NCI-H2081 (cell line): ENCODE measurements at places on chromosomes 6 and 20.

GRCh38 chr6:77633471-77633870 is 19.4 kb upstream of the MEI4 start:
- DNase-seq: no peak

DNA sequence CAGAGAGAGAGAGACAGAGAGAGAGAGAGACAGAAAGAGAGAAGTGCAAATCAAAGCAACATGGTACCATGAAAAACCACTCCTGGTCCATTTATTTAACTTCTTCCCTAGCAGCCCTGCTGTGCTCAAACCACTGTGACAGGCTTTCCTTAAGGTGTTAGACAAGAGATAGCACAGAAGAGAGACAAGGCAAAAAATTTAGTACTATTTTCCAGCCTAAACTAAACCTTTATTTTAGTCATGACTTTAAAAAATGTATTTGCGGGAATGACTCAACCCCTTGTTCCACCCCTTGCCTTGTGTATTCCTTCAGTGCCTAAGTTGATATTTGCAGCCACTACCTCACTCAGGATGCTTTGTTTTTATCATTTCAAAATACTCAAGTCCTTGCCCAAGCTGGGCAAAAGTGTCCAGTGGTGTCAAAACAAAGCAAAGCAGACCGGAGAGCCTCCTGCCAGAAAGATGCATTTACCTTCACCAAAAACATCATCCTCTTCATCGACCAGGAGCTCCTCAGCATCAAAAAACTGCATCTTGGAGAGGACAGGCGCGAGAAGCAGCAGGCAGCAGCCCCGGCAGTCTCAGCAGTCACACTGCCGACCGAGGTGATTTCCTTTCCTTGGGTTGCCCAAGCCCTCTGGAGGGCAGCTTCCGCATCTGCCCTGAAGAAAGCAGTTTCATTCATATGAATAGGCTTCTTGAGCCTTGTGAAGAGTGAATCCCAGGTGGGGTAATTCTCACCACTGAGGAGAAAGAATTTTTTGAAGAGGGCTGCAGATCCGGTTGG is at the start of gene RIPOR2:
RIPOR2 (minus strand) TSS at position 595 of the 787 bp plus-strand sequence; CDS start at position 533, 62 bp downstream.
- no peak for DNase-seq

- DNase-seq: no peak
Observed at GRCh38 chr20:53713328-53714056, 119.9 kb upstream of the ZNF217 start.

DNA sequence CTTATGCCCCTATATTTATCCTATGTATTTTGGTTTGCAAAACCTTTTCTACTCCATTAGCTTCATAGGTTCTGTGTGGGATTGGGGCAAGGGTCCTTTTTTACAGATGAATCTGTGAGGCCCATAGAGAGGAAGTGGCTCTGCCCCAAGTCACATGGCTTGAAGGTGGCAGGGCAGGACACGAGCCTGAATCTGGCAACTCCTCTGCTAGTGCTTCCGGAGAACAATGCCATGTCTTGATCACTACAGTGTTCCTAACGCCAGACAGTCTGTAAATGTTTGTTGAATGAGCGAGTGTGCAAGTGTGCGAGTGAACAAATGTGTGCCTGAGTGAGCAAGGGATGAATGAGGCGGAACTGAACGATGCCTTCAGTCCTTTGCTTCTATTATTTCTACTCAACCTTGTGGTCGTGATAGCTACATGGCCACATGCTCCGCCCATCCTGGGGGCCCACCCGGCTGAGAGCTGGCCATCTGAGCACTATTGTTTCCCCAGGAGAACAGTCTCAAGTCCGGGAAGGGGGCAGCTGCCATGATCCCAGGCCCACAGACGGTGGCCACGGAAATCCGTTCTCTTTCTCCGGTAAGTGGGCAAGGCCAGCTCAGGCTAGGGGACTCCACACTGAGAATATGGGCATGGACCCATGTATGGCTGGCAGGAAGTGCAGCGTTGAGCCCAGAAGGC is 17.8 kb upstream of the AAR2 start:
- DNase-seq: no peak

- DNase-seq: no peak
Observed at GRCh38 chr6:90729057-90729456, 142.2 kb upstream of the MAP3K7 start.

DNA sequence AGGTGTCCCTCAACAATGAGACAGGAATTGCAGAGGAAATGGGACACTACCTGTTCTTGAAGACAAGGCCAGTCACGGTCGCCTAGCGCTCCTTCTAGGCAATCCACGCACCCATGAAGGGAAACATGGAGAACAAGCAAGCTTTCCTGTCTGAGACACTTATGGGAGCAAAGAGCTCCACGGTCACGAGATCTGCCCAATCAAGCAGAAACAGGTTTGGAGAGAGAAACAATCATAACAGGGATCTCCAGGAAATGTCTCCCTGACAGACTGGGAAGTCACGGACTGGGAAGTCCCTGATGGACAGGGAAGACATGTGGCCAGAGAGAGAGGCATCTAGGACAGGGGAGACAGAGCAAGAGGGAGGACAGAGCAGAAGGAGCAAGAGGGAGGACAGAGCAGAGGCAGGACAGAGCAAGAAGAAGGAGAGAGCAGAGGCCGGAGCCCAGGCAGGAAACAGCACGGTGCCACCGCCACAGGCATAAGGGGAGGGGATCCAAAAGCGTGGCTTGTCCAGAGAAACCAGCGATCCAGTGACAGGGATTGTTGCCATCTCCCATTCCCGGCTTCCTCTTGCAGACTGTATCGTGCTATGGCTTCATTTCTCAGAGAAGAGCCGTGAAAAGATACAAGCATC is 167.8 kb upstream of the ZNF337 start:
- no peak for DNase-seq

DNA sequence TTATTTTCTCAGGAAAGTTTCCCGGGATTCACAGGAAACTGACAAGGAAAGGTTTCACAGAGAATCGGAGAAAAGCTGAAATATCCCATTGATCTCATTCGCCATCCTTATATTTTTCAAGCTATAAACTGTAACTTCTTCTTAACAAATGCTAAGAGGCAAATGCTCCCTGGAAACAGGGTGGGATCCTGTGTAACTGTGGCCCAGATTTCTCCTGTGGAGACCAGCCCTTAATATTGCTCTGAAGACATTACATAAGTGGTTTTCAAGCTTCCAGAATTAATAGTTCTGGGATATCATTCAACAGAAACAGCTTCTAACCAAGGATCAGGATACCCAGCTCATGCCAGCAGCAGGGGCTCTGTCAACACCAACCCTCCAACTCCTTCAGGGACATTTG is 69.2 kb downstream of the THBS2 start:
- no peak for DNase-seq

DNA sequence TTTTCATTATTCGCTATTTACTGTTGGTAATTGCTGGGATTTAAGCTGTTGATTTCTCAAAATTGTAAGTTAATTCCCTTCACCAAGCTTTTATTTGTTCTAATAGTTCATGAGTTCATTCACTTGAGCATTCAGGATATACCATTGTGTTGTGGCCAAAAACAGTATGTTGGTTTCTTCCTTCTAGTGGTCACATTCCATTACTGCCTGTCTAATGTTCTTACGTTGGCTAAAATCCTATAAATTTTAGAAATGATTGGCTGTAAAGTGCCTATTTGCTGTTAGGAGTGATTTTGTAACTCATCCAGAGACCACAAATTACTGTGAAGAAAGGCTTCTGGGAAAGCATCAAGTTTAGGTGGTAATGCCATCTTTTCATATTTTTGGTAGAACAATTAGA is 76.3 kb downstream of the FARS2 start:
- DNase-seq: no peak

GRCh38 chr6:36608788-36609563 is 14.8 kb downstream of the SRSF3 start:
- no peak for DNase-seq

DNA sequence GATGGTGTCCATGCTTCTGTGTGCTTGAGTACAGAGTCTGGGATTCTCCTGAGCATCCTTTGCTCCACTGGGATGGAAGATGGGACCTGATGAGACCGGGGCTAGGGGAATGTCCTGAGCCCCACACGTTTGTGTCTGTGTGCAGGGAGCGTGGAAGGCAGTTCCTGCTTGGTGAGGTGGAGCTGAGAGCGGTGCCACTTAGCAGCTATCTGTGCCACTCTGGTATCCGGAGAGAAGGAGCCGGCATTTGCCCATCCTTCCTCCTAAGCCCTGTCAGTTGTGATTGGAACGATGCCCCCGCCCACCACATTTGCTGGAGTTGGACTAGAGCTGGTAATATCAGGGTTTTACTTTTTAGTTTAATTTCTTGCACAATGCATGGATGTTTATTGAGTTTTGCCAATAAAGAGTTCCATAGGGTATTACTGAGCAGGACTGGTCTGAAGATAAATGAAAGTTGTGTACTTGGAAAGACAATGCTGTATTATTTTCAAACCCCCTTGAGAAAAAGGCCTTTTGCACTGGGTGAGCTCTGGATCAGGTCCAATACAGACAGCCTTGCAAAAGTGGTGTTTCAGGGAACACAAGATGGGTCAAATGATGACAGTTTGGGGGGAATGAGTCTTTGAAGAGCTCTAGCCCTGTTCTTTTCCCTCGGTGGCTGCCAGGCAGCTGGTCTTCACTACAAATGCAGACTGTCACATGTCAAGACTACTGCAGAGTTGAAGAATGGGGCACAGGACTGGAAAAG is 130.8 kb downstream of the SYCP2 start:
- no peak for DNase-seq

- DNase-seq: no peak
Observed at GRCh38 chr20:49630396-49630951, 62.5 kb upstream of the PTGIS start.

GRCh38 chr20:59765599-59766177 is 161.3 kb downstream of the PHACTR3 start:
- DNase-seq: no peak

GRCh38 chr6:119174879-119175817 is 96.7 kb upstream of the FAM184A start:
- DNase-seq: no peak

DNA sequence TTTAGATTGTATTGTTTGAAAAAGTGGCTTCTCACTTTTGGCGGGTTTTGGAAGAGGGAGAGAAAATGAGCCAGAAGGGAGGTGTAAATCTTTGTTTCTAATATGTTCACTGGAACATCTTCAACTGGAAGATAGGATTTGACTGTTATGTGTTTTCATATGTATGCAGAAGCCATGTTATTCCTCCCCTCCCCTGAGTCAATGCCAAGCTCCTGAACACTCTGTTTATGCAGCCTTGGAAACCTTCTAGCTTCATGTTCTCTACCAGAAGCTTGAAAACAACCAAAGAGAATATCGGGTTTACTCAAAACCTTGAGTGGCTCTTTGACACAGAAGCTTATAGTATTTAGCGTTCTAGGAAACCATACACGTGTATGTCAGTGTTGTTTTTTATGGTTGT is 279.1 kb downstream of the PRL start:
- no peak for DNase-seq

DNA sequence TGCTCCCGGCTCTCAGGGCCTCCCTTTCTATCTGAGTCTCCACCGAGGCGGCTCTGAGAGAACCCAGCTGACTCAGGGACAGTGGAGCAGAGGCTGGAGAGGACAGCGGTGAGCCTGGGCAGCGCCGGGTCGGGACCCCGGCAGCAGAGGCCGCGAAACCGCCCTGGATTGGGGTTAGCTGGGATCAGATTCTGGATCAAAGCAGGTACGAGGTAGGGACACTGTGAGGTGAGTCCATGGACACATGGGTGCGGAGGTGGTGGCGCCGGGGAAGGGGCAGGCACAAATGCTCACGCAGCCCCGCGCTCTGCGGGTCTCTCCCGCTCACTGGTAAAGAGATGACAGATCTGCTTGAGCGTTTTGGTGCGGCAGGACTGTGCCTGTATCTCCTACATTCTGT is 146.4 kb upstream of the GGTLC1 start:
- no peak for DNase-seq

GRCh38 chr6:107698146-107698545 is 126.0 kb downstream of the SCML4 start:
- no peak for DNase-seq

DNA sequence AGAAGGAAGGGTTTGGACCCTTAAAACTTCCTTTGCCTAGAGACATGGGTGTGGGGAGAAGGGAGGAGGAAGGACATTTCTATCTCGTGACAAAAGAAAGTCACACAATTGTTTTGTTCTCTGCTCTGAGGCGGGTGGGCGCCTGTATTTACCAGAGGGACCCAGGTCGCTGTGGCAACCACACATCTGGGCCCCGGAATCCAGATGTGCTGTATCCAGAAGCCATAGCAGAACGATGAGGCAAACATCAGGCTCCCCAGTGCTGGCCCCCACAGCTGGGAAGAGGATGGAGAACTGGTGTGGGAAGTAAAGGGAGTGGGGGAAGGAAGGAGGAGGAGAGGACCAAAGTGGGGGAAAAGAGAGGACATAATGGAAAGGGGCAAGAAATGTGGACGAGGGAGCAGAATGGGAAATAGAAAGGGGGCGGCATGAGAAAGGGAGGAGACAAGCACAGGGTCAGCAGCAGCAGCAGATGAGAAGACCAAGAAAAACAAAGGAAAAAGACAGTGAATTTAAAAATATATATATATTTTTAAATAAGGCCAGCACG is 3.4 kb upstream of the TNXB start:
- no peak for DNase-seq

DNA sequence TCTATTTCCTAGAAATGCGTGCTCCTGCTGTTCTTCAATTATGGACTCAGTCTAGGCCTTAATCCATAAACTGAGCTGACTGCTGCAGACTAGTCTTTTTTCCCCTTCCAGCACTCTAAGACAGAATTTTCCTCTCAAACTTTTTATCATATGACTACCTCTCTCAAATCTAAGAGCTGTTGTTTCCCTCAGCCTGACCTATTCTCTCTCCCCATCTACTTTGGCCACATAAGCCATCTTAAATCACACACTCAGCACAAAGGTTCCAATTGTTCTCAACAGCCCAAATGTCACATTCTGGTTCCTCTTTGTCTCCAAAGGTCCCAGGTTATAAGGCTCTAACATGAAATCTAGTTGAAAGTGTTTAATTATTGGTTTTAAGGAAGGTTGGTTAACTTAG is 85.2 kb downstream of the PRSS35 start:
- no peak for DNase-seq
